ENCODE measurements at places on chromosomes 5 and 9.

DNA sequence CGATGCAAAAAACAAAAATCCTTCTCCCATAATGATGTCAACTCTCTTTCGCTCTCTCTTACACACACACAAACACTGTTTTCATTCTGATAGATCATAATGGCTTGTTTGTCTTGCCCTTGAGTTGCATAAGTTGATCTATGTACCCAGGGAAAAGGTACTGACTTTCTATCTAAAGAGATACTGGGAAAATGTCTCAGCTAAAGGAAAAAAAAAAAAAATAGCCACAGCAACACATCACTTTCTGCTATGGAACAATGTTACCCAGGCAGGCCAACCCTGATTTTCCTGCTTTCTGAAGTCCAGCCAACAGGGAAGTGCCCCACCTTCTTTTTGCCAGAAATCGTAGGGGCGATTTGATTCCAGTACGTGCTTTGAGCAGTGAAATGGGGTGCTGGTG lies 212.6 kb upstream of the ACTBL2 start:
- no peak for DNase-seq

DNA sequence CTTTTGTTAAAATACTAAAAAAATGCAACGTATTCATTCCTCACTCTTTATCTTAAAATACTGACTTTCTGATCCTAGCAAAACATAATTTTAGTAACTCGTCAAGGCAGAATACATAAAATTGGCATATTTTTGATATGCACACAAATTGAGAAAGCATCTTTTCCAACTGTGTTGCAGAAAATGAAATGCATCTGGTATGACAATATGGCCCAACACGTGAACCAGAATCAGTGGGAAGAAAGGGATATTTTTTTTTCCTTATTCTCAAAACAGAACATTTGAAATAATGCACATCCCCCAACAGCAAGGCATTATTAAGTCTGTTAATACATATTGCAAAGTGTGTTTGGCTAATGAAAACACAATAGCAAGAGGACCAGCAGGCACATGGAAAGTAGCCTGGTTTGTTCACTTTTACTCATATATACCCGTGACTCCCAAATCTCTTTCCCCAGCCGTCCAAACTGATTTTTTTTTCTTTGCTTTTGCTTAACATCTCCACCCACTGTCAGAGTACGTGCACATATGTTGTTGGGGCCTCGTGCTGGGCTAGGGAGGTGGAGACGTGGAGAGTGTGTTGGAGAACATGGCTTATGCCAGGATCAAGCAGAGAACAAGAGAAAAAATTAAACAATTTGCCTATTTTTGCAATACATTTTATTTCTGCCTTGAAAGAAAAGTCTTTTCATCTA lies 4.3 kb downstream of the MCTP1 start:
- DNase-seq: no peak

DNA sequence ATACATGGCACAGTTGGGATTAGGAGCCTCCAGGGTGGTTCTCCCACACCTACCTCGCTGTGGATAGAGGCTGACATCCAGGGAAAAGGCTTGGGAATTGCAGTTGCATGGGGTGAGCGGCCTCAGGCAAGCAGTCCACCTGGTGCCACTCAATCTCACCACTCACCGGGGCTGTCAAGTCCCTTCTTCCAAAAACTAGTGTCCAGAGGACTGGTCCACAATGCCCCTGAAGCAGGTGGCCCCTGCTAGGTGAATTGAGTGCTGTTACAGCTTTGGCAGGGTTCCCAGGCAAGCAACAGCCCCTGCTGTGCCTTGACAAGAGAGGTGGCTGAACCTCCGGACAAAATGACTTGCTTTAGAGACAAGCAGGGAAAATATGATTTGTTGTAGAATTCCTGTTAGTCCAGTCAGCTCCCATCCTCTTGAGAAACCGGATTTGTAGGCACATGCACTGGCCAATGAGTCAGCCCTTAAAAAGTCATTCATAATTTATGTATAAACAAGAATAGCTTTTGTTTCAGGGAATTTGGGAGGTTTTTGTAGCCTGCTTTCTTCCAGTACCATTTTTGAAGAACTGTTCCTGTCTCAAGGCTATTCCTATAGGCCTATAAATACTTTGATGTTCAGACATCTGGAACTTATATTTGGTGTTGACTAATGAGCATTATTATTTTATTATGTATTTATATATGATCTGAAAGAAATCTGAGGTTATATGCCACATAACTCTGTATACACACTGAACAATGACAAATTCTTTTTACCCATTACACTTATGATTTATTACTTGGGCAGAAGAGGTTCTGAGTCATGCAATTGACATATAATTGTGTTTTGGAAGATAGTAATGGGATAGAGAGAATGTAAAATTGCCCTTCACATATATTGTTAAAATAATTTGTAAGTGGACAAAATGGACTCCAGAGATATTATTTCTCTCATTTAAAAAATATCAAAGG lies 411.1 kb downstream of the ACTL7B start:
- DNase-seq: no peak

DNA sequence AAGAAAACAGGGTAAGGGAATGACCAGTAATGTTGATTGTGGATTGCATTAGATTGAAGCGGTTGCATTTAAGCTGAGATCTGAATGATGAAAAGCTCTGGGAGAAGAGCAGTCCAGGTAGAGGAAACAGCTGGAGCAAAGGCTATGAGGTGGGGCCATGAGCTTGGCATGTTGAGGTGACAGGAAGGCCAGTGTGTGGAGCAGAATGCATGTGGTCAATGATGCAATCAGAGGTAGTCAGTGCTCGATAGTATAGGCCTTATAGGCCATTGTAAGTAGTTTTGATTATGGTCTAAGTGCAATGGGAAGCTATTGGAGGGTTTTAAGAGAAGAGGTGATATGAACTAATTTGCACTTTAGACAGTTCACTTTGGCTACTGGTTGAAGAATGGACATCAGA lies 270.4 kb downstream of the ARHGAP26 start:
- no peak for DNase-seq

GRCh38 chr9:96565671-96566497 lies 53.8 kb downstream of the CDC14B start:
- DNase-seq: no peak

DNA sequence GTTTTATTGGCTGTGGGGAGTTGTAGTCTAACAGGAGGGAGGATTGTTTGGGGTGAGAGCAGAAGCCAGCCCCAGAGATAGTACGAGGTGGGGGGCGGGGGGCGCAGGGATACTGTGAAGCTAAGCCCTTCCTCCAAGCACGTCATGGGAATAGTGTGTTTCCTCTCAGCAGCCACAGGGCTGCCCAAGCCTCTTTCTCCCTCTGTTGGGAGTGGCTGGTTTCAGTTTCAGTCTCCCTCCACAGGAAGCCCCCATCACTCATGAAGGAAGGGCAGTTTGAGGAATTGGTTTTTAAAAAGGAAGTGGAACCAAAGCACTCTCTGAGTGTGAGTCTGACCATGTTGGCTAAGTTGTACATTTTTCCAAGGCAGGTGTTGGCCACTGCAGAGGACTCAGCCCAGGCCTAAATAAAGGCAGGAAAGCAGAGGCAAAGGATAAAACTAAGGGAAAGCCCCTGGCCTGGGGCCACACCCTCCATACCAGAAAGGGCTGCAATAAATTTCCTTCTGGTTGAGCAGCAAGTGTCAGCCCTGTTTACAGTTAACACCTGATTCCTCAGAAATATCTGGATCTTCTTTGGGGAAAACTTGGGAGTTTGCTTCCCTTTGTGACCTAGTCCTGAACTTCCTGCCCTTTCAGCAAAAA lies 3.2 kb downstream of the RAB24 start:
- no peak for DNase-seq

DNA sequence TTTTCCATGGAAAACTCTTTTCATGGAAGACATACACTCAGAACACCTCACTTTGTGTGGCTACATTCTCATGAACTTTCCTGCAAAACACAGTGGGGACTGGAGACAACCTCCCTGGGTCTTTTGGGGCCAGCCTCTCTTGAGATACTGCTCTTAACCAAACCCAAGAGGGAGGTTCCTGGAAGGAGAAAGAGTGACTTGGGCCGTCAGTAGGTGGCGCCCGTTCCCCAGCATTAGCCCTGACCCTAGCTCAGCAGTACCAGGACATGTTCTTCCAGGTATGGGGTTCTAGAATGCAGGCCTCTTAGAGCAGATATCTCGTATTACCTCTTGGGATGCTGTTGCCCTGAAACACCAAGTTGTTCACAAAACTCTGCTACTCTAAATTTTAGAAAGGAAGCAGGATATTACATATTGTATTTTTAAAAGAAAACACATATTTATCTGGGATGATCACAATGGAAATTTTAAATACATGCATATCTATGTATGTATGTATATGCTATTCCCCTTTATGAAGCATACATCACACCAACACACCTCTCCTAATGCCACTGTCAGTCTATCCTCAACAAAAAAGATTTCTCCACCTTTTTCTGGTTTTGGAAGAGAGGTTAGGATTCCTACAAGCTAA lies 15.8 kb upstream of the GLIS3 start:
- peak; percentile 85 for DNase-seq

DNA sequence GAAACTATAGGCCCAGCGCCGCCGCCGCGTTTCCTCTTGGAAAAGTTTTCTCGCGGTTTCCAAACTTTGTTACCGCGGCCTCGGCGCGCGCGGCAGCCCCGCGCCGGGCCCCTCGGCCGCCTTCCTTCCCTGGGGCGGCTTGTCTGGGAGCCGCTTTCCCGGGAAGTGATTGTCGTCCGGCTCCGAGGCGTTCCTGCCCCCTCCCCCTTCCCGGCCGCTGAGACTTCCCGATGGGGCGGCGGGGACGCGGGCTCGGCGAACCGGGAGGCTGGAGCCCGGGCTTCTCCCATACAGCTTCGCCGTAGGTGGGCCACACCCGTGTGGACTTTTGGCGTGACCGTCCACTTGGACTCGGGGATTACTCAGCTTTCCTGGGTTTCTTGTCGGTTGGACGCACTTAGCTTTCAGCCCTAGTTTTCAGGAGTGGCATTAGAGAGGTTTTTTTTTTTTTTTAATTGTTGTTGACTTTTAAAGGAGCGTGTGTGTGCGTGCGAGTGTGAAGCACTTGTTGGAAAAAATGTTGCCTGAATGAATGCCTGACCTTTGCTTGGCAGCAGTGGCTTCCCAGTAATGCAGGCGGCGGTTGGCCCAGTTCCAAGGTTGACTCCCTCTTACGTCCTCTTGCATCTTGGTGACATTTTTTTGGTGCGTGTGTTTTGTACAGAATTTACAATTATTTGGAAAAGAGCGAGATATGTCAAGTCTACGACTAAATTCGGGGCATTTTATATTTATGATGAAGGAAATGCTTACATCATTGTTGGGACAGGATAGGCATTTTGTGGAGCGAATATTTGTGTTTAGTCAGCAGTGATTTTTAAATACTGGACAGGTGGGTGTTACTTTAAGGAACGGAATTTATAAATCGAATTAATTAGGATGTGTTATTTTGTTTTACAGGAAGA lies 821 bp downstream of the CTNNA1 start:
- peak; percentile 27 for DNase-seq

- no peak for DNase-seq
Measured at GRCh38 chr5:157870837-157871834, 12.2 kb upstream of the CLINT1 start.

All from NT2/D1 (cell line).